ENCODE measurements at places on chromosomes 4 and X.

GRCh38 chr4:26594371-26594770 is 10.5 kb downstream of the TBC1D19 start:
- DNase-seq: no peak

- DNase-seq: no peak
Measured at GRCh38 chr4:16626945-16627344, 271.5 kb downstream of the LDB2 start.

DNA sequence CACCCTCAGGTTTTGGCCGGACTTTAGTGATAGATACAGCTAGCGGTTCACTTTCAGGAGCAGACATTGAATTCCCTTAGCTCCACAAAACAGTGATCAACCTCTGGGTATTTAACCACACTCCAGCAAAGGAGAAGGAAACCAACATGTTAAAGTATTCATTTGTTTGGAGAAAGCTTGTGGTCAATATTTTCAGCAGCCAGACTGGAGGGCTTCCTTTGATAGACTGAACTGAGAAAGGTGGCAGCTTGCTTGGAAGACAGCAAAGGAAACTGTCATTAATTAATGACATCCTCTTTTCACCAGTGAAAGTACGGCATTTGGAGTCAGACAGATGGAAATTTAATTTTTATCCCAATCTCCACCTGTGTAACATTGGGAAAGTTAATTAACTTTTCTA is 289.1 kb upstream of the CLNK start:
- DNase-seq: no peak

DNA sequence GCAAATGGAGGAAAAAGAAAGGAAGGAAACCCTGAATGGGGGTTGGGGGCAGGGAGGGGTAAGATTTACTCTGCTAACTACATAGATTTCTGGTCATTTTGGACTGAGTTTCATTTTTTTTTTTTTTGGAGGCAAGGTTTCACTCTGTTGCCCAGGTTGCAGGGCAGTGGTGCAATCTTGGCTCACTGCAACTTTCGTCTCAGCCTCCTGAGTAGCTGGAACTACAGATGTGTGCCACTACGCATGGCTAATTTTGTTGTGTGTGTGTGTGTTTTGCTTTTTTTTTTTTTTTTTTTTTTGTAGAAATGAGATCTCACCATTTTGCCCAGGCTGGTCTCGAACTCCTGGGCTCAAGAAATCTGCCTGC is 223.5 kb downstream of the APBB2 start:
- no peak for DNase-seq

GRCh38 chr4:116598980-116599789 is 486.2 kb downstream of the TRAM1L1 start:
- DNase-seq: no peak

DNA sequence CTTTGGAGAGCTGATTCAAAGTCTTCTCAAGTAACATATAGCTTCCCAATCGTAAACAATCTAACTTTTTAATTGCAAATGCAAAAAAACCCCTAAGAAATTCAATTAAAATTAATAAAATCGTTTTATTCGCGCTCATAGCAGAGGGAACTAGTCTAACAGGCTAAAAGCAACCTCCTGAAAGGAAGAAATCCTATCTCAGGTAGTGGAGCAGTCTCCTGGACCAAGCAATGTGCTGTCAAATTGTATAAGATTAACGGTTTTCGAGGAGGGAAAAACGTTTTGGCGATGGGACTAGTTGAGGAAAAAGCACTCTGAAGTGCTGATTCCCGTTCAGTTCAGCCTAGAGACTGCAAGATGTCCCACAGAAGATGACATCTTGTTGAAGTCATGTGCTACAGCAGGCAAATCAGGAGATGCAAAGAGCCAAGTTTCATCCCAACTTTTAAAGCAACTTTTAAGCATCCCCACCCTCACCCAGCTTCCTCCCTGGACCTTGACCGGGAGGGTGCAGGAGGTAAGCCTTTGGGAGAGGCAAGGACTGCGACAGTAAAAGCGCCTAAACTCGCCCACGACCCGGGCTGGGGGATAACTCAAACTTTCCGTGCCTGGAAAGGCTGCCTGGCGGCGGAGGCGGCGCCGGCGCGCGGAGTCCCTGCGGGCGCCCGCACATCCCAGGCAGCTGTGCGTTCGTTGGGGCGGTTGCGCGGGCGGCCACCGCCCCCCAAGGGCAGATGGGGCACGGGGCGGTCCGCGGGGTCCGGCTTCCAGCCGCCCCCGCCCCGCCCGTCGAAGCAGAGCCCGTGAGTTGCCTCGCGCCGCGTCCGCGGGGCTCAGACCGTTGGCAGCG is 784 bp downstream of the MAP7D3 start:
- DNase-seq: peak; percentile 33

All from stimulated activated CD8-positive, alpha-beta memory T cell treated with anti-CD3 and anti-CD28 coated beads, Interleukin-15, amount 100 ng/mL, for 4 hours (primary cell).